NCI-H1092 (cell line): ENCODE measurements at places on chromosomes 6 and 20.

DNA sequence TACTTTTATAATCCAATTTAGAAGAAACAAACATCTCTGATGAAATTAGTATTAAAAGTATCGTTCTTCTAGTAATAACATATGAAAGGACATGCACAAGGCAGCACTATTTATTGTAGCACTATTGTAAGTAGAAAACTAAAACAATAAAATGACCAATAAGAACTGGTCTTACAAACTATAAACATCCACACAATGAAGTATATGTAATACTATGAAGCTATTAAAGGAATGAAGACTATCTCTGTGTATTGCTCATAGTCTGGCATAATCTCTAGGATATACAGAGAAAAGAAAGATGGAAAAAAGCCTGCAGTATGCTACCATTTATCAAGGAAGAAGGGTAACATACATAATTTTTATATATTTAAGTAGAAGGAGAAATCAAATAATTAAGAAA is 16.7 kb downstream of the LCA5 start:
- no peak for DNase-seq

- no peak for DNase-seq
Measured at GRCh38 chr6:63521475-63522210, 50.6 kb upstream of the LOC128125822 start.

DNA sequence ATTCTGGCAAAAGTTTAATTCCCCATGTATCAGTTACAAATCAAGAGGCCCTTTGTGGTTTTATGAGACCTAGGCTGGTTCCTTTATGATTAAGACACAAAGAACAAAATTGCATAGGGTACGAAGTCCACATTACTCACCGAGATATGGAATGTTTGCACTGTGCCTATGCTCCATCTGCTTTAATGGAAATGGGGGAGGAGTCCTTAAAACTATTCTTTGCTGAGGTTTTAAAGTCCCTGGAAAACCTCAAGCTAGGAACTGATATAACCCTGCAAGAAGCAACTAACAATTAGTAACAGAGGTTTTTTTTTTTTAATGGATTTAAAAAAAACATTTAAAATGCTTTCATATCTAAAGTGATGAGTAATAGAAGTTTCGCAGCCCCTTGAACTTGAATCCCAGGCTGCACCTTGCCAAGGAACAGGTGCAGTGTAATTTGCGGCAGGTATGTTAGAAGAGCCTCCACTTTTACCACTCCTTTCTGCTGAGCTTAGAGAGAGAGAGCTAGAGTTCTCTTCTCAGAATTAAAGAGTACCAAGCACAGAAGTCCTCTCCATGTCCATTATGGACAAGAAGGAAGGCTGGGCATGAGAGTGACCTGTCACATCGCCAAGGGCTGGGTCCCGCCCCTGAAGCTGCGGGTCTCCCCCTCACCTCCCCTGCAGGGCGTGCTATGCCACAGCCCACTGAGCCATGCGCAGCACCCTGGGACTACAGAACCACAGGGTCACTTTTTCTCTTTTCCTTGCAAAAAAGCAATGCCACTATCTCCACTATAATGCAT is 2.3 kb downstream of the SERPINB1 start:
- DNase-seq: no peak

DNA sequence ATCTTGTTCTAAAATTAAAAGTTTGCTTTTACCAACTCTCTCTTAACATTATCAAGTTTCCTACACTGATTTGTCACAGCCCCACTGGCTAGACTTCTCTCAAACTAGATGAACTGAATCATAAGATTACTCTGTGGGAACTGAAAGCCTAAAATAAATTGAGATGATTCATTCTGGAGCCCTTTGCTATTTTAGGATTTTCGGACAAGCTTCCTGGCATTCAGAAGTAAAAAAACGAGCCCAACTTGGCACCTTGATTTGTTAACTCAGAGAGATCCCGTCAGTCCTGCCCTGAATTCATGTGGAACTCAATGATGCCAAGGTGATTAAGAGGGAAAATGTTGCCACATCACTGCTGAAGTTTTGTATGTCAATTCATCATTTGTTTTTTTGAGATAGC is 122.0 kb upstream of the NRSN1 start:
- DNase-seq: no peak

DNA sequence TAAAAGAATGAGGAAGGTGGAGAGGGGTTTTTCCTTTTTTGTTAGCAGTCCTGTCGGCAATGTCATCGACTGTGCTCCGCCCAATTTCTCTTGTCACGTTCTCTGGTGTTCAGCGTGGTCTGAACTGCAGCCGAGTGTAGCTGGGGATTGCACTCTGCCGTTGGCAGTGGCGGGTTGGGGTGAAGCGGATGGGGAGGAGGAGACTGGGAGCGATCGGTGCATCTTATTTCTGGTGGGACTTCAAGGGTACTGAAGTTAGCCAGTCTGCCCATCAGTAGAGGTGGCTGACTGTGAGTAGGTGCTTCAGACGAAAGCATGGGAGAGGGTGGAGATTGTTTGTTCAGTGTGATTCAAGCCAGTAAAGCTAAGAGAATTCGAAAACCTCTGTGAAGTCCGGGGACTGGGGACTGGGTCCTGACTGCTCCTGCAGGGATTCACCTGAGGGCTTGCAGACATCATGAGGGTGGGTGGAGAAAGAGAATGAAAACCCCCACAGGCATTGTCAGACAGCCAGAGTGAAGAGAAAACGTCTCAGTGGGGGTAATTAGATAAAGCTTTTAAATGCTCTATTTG is 5.1 kb downstream of the RREB1 start:
- no peak for DNase-seq

DNA sequence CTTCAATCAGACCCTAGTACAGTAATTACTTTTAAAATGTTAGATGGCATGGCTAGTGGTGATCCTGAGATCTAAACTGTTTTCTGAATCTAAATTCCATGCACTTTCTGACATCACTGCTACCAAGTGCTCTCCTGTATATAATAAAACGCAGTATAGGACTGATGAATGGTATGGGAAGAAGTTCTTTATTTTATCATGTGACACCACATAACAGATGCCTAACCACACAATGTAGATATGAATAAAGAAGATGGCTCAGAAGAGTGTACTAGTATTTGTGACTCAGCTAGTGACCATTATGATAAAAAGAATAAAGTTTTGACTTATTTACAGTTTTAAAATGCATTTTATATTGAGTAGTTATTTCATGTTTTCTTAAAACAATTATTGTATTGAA is 8.5 kb downstream of the NDUFAF4 start:
- no peak for DNase-seq

- DNase-seq: no peak
Measured at GRCh38 chr6:84652356-84653026, 111.9 kb downstream of the TBX18 start.

- no peak for DNase-seq
Measured at GRCh38 chr20:10761232-10761631, 87.4 kb upstream of the JAG1 start.

GRCh38 chr6:21201637-21202350 is 391.8 kb upstream of the SOX4 start:
- DNase-seq: peak; percentile 93

- DNase-seq: no peak
Measured at GRCh38 chr6:36649701-36650484, 28.6 kb upstream of the CDKN1A start.

- DNase-seq: no peak
Measured at GRCh38 chr6:5121956-5122355, 36.8 kb downstream of the PPP1R3G start.

DNA sequence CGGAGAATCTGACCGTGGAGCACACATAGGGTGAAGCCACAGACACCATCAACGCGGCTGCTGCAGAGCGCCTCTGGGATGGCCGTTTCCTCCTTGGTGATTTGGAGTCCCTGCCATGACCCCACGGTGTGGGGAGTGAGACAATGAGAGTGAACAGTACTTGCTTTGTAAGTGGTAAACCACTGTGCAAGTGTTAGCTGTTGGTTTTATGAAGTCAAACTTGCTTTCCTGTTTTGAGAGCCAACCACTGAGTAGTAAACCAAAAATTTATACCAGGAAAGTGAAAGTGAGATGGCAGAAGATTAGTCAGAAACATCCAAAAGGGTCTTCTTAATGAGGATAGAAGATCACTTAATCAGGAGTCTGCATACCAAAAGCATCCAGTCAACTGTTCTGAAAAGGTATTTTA is 160.7 kb downstream of the FOXC1 start:
- no peak for DNase-seq

DNA sequence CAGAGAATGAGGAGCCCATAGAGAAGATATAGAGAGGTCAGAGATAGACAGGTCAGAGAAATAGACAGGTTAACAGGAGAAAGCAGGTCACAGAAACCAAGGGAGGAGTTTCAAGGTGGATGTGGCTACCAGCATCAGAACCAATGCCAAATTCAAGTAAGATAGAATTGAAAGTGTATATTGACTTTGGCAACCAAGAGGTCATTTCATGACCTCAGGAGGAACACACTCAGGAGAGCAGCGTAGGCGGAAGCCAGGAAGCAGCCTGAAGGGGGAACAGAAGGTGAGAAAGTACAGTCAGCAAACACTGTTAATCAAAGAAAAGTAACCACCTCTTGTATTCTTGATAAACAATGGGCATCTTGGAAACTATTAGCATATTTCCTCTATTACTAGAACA is 33.9 kb upstream of the ALDH8A1 start:
- no peak for DNase-seq

GRCh38 chr6:98593676-98594075 is 240.7 kb upstream of the POU3F2 start:
- no peak for DNase-seq

- DNase-seq: peak; percentile 1
Measured at GRCh38 chr6:154805288-154805911, 72.2 kb downstream of the SCAF8 start.

GRCh38 chr6:36613200-36613995 is 19.2 kb downstream of the SRSF3 start:
- no peak for DNase-seq

- no peak for DNase-seq
Measured at GRCh38 chr6:36897609-36898008, 11.9 kb downstream of the C6orf89 start.

DNA sequence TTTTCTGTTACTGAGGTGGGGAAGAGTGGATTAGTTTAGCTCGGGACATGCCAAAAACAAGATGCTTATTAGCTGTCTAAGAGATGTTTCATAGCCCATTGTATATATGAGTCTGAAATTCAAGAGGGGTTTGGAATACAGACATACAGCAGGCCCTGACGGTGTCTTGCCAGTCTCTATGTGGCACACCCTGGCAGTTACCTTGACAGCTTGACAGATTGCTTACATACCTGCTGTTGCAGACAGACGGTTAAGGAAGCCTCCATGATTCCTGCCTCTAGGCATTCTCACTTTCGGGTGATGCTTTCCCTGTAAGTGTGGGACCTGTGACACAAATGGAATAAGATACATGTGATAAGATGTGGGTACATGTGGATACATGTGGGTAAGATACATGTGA is 95.0 kb downstream of the QRSL1 start:
- no peak for DNase-seq

DNA sequence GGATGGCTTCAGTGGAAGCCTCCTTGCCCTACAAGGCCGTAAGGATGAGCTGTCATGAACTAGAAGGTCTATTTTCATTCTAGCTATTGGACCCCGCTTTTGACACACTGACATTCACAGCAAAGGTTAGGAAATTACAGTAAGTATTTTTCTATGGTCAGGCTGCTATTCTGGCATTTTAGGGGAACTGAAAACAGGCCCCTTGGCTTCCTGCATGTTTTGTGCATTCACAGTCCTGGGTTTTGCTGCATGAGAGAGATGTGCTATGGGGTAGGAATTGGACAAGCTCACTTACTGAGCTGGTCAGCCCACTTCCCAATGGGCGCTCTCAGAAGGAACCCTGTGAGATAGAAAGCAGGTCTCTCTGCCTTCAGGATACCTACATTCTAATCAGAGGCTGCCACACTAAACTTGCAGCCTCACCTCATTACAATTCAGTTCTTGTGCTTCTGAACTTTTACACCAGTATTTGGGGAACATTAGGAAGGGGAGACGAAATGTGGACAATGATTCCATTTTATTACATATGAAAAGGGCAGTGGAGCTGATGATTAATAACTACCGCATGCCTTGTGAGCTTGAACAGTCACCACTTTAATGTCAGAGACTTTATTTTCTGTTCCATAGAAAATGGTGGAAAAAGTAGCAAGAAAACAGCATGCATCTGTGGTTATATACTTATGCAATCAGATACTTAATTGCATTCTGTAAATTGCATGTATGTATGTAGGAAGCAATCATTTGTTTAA is 86.6 kb upstream of the TAB2 start:
- DNase-seq: no peak

- DNase-seq: no peak
Measured at GRCh38 chr6:101486124-101486523, 92.6 kb downstream of the GRIK2 start.

DNA sequence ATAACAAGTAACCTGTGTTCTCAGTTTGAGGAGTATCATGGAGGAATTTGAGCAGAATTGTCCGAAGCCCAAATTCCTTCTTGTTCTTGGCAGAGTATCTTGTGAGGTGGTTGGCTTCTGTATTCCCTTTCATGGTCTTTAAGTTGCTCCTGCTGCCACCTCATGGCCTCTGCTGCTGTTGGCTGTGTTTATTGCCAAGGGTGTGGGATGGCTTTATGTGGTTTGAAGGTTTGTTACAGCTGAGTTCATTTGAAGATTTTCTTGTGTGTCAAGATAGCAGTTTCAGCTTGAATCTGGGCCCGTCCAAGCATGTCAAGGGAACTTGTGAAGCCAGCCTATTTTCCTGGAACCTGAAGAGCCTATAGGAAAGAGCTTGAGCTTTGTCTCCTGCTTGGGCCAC is 20.2 kb upstream of the TTK start:
- DNase-seq: no peak

DNA sequence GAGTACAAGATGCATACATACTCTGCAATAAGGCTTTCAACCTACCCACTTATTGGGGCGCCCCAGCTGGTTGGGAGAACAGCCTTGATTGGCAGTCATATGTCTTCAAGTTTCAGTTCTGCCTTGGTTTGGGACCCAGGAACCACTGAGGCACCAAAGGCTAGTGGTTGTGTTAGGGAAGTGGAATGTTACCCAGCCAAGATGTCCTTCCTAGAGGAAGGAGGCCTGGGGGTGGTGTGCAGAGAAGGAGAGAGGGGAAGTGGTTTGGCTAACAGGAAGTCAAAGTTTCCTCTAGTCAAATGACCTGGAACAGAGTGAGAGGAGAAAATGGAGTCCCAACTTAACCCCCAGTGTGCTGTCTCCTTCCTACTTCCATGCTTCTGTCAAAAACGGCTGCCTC is 59.4 kb downstream of the CD164 start:
- DNase-seq: no peak

- no peak for DNase-seq
Measured at GRCh38 chr6:152905551-152906299, 77.1 kb downstream of the FBXO5 start.
